Stimulated activated CD8-positive, alpha-beta memory T cell treated with anti-CD3 and anti-CD28 coated beads, Interleukin-12 subunit alpha, Interleukin-12 subunit beta, amount 100 ng/mL, for 1 hour (primary cell): ENCODE measurements at places on chromosomes 12 and 14.

- DNase-seq = no peak
Observed at GRCh38 chr12:92871116-92871515, 58.0 kb downstream of the EEA1 start.

DNA sequence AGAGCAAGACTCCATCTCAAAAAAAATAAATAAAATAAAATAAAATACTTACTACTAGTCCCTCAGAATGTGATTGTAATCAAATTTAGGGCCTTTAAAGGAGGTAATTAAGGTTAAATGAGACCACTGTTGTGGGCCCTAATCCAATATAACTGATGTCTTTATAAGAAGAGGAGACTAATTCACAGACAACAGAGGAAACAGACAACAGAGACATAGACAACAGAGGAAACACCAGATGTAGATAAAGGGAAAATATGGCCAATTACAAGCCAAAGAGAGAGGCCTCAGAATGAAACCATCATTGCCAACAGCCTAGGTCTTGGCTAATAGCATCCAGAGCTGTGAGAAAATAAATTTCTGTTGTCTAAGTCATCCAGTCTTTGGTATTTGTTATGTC lies 669.0 kb upstream of the FOXG1 start:
- DNase-seq = no peak

- no peak for DNase-seq
Observed at GRCh38 chr12:112939761-112940381, 1.6 kb downstream of the OAS3 start.

DNA sequence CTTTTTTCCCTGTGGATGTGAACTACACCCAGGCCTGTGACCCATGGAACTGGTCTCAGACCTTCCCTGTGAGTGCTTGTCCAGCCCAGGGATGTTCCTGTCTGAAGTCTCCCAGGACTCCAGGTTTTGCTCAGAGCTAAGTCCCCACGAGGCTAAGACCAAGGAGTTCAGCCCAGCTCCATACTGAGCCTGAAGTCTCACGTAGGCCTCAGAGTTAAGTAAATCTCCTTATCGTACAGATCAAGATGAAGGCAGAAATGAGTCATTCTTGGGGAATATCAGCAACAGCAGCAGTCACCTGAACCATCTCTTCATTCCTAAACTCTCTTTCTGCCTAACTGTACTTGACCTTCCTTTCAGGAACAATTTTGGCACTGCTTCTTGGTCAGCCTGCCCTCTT lies 139.8 kb downstream of the ANO6 start:
- DNase-seq = no peak
